ENCODE measurements at places on chromosomes 1 and 21.
A peak's percentile ranks its signal among the peaks of the same experiment; 100 is the strongest.

DNA sequence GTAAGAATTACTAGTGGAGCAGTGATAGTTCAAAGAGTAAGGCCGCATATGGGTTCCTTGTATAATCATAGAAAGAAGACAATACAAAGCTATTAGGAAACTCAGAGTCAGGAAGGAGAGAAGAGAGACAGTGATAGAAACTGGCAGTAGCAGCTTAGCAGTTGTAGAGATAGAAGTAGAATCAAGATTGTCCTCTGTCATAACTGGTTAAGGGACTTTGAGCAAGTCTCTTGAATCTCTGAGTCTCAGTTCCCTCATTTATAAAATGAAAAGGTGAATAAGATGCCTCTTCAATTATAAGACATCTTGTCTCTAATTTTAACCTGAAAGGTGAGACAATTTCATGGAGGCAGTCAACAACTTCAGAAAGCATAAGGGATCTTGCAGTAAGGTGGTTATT lies 6.5 kb upstream of the RALGPS2 start:
- DNase-seq, result no peak

GRCh38 chr1:31954607-31955283 lies 16.6 kb upstream of the PTP4A2 start:
- DNase-seq, result peak; percentile 34

DNA sequence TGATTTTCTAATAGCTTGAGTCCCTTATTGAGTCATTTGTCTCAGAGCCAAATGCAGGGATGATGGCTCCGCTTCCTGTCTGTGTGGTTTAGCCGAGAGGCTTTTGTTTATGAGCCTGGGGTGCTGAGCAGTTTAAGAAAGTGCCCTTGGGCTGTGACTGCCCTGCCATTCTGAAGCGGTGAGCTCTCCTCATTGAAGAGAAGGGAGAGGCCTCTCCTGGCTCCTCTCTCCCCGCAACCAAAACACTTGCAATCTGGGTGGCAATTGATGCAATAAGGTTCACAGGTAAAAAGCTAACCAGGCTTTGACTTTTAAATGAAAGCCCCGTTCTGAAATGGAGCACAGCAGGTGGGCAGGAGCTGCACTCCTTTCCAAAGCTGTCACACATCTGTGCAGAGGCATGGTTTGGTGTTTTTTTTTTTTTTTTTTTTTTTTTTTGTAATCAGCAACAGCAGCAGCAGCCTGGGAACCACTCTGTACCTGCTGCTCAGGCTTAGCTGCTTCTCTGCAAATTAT lies 403.7 kb downstream of the SIPA1L2 start:
- no peak for DNase-seq

DNA sequence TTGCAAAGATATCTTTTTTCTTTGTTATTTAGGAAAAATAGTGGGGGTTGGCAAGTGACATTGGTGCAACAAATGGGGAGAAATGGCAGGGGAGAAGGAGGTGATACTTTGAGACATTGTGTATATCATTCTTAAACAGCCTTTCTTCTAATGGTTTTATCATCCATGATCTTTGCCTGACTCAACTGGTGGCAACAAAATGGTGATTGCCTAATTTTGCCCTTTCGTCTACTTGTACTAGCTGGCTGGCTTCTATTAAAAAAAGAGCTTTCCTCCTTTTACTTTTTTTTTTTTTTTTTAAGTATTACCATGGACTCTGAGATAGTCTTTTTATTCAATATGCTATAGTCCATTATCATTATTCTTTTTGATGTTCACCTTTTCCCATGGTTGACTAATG lies 27.7 kb downstream of the DESI2 start:
- no peak for DNase-seq

DNA sequence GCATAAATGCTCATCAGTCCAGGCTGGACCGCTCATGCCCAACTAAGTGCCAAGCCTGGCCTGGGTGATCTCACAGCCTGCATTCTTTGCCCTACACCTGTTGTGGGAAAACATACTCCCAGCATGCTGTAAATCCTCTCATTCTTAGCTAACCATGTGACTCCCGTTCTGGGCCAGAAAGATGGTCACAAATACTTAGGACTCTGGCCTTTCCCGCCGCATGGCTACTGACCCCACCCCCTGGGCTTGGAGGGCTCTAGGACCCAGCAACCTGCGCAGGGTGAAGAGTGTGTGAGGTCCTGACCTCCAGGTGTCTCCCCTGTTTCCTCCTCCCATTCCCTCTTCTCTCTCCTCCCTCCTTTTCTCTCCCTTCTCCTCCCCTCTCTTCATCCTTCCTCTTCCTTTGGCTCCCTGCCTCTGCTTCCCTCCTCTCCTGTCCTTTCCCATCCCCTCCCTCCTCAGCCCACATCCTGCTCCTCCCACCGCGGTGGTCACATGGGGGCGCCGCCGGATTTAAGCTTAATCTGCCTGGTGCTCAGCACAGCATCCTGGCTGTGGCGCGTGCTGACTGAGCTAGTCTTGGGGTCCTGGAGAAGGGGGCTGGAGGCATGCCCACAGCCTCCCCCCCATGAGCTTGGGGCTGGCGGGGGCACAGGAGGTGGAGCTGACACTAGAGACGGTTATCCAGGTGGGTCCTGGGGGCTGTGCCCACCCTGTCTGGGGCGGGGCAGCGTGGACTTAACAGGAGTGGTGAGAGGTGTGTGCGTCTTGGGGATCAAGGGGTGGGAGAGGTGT lies at the start of gene CROCC:
TSS of gene CROCC (plus strand) at position 541 of the 795 bp plus-strand sequence. CDS start at position 629, 88 bp downstream.
- no peak for DNase-seq

- DNase-seq, result no peak
These were observed 3.0 kb downstream of the BACH1 start for GRCh38 chr21:29301691-29302090.

DNA sequence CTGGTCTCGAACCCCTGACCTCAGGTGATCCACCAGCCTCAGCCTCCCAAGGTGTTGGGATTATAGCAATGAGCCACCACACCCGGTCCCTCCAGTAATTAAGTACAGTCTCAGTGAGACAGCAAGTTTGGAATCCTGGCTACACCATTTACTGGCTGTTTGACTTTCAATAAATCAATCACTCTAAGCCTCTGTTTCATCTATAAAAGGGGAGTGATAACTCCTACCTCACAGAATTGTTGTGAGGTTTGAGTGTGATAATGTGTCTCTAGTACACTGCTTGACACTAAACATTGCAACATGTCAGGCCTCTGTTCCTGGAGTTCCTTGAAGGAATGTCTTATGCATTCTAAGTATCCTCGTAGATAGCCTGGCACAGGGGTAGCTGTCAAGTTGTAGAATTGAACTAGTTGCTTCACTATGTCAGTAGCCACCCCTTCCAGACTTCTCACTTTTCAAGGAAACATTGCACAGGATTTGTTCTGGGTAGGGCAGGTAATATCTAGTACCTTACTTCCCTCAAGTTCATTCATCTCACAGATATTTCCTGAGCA lies 12.4 kb downstream of the ENTREP3 start:
- DNase-seq, result no peak

DNA sequence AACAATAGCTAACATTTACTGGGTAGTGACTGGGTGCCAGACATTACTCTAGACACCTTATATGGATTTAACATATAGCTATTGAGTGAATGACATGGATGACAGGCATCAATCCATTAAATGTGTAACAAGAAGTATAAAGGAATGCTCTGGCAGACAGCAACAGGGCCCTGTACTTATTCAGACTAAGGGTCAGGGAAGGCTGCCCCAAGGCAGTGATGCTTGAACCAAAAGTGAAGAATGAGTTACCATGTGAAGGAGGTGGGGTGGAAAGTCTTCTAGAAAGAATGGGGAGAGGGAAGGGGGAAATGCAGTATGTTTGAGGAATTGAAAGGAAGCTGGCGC lies 8.3 kb upstream of the PTPRF start:
- DNase-seq, result no peak

DNA sequence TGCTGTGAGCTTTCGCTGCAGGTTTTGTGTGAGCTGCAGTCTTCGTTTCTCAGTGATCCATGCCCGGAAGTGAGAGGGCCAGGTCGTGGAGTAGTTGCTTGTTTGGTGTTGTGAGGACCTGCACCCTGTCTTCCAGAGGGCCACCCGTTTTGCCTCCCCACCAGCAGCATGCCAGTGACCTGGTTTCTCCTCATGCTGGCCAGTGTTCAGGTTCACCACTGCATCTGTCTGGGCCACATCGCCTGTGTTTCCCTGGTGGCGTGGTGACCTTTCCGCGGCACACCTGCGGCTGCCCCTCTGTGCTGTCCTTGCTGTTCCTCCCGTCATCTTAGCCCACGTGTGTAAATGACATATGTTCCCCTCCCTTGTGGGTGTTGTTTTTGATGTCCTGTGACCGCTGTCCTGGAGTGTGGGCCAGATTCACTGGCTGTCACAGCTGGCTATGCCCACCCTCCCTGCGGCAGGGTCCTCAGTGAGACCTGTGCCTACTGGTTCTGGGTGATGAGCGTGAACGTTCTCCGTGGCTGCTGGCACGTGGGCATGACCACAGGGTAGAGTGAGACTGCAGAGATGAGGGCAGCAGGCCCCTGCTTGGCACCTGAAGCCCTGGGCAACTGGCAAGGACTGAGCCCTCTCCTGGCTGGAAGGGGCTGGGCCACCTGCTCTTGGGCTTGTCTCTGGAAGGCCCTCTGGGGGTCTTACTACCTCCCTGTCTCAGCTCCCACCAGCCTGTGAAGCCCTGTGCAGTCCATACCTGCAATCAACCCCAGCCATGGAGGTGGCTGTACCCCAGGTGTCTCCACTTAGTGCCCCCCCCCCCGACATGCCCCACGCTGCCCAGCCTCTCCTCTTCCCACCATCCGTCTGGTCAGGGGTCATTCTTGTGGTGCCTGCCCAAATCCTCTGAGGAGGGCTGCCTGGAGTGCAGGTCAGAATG lies 7.3 kb downstream of the IBA57 start:
- DNase-seq, result no peak

DNA sequence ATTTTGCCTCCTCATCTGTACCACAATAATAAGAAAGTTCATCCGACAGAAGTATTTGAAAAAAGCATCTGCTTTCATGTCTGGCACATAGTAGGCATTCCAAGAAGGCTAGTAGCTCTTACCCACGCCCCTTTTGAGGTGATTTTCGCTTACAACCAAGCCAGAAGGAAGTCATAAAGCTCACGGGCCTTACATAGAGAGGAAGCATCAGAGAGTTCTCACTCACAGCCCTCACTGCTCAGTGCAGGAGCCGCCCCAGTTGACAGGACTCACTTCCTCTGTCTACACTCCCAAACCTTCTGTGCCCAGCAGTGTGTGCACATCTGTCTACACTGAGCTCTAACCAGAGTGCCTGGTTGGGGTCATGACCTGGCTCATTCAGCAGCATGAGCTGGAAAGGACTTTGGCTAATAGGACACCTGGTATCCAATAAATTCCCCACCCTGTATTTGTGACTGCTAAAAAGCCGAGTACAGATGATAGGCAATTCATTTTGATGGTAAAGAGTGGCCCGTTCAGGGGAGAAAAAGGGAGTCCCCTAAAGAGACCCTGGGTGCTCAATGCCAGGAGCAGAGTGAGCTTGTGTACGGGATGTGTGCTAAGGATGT lies 36.8 kb upstream of the DUSP10 start:
- no peak for DNase-seq

- no peak for DNase-seq
These were observed 55.2 kb downstream of the SELENOF start for GRCh38 chr1:86858524-86859261.

DNA sequence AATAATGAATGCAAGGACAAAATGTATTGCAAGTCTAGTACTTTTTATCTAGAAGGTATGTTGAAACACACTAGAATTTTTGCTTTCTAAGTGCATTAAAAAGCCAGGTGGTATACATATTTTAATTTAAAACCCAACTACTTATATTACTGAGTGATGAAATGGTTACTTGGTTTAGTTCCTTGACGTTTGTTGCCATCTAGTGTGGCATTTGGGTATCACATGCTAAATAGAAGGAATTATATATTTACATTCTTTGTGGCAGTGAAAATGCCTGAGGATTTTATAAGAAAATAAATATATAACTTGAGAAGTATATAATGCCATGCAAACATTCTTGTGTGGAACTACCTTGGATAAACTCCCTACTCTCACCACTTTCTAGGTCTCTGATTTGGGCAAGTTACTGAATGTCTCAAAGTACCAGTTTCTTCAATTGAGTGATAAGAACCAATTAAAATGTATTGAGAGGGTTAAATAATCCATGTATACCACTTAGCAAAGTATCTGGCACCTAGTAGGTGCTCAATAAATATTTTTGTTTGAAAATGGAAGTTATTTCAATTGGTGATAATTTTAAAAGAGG lies 69.6 kb downstream of the SDCCAG8 start:
- DNase-seq, result peak; percentile 50

- DNase-seq, result no peak
These were observed 2.5 kb upstream of the FNDC10 start for GRCh38 chr1:1602304-1602967.

DNA sequence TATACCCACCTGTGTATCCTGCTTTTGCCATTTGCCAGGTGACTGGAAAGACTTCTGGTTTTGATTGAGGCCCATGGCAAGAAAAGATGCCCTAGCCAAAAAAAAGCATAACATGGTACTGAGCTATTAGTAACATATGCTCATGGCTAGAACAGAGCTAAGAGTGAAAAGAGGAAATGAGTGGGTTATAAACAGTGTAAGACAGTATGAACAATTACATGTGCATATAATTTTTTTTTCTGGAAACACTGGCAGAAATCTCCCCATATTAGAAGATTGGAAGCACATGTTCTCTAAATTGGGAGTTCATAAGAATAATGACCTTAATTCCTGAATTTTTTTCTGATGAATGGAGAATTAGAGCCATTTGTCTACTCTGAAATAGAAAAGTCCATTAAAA lies 41.2 kb upstream of the PDC start:
- DNase-seq, result no peak

DNA sequence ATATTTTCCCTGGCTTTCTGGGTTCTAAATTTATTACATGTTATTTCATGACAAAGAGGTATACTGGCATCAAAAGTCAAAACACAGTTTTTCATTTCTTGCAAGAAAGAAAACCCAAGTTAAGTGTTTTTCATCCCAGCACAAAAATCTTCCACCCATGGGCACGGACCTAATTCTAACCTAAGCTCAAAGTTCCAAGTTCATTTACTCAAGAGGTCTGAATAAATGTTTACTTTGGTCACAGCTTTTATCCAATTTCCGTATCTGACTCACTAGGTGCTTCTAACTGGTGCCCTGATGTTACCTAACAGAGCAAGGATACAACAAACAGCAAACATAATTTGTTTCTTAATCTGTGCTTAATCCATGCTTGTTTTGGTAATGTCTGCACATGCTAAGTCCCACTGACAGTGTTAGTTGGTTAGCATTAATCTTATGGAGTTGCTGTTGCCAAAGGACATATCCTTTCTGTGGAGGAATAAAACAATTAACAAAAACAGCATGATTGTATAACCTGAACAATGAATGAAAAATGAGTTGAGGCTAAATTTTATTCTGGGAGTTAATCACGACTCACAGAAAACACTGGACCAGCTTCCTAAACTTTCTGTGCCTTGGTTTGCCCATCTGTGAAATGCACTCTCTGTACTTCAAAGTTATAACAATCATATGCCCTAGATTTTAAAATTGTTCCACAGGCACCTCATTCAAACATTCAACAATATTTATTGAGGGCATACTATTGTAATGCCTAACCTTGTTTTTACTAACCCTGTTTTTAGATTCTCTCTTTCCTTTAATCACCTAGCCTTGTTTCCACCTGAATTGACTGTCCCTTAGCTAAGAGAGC lies 4.2 kb upstream of the CHD1L start:
- no peak for DNase-seq

DNA sequence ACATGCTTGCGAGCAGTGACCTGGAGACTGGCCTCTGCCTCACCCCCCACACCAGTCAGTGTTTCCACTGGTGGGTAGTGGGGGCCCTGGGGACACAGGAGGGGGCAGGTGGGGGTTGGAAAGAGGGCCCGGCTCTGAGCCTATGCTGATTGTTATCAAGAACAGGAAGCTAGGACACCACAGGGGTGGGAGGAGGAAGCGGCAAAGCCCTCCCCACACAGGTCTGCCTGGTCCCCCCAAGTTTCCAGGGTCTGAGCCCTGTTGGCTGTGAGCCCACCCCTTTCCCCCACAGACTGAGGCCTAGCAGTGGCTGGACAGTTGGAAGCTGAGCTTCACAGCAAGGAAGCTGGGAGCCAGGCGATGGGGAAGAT lies 1.6 kb upstream of the PTPN7 start:
- DNase-seq, result no peak
